ENCODE measurements at places on chromosomes 16 and 17.

- DNase-seq = peak; percentile 40
Observed at GRCh38 chr16:53773150-53773846, 69.3 kb downstream of the FTO start.

DNA sequence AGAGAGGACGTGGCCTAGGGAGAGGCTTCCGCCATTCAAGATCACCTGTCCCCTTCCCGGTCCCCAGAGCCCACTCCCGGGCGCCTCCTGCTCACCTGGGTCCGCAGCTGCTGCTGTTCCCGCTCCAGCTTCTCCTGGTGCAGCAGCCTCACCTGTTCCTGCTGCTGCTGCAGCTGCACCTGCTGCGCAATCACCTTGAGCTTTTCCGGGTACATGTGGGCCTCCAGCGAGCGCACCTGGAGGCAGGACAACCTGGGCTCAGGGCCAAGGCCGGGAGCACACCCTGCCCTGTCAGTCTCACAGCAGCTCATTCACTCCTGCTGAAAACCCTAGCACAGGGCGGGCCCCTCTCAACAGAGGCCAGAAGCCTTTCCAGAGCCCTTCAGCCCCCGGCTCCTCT, 12.5 kb downstream of the TFAP4 start:
- DNase-seq = no peak

GRCh38 chr17:79795795-79796443, 958 bp downstream of the CBX8 start:
- no peak for DNase-seq

DNA sequence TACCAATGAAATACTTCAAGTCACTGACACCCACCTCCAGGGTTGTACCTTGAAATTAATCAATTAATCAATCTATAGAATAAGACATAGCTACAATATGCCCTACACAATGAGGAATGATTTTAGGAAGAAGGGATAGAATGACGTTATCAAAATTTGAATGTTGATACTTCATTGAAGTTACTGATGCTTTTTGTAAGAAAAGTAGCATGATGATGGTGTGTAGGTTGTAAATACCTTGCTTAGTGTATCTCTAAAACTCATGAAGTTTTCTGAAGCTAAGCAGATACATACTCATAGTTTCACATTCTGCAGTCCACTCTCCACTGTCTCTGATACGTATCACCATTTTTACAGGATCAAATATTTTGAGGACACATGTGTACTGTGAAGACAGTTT, 670.4 kb upstream of the GOT2 start:
- DNase-seq = no peak

- DNase-seq = no peak
Observed at GRCh38 chr16:86327321-86327720, 183.0 kb upstream of the FOXF1 start.

DNA sequence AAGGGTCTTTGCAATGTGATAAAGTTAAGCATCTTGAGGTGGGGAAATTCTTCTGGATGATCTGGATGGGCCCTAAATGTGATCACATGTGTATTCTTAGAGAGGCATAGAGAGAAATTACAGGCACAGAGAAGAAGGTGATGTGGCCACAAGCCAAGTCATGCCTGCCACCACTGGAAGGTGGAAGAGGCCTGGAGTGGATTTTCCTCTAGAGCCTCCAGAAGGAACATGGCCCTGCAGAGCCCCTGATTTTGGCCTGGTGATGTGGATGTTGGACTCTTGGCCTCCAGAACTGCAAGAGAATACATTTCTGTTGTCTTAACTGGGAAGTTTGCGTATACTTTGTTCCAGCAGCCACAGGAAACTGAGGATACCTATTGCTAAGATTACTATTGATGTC, 156.9 kb upstream of the CACNG5 start:
- DNase-seq = no peak

DNA sequence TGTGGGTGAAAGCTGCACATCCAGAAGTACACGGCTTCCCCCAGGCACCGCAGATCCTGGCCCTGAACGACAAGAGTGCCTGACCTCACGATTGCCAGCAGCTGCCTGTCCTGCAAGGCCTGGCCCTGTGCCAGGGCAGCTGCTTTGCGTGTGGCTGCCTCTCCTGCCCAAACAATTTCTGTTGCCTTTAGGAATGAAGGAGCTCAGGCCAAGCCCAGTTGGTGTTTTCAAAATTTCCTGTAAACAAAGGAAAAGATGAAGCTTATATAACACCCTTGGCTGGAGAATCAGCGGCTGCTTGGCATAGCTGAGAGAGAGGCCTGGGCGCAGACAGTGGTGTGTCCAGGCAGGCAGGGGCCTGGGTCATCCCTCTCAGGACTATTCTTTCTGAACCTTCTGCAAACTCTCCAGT, 11.7 kb upstream of the SLC47A2 start:
- no peak for DNase-seq

GRCh38 chr16:3158510-3159314, 23.9 kb downstream of the ZNF213 start:
- peak; percentile 82 for DNase-seq

GRCh38 chr17:4453812-4454591, 20.3 kb downstream of the SPNS3 start:
- no peak for DNase-seq

DNA sequence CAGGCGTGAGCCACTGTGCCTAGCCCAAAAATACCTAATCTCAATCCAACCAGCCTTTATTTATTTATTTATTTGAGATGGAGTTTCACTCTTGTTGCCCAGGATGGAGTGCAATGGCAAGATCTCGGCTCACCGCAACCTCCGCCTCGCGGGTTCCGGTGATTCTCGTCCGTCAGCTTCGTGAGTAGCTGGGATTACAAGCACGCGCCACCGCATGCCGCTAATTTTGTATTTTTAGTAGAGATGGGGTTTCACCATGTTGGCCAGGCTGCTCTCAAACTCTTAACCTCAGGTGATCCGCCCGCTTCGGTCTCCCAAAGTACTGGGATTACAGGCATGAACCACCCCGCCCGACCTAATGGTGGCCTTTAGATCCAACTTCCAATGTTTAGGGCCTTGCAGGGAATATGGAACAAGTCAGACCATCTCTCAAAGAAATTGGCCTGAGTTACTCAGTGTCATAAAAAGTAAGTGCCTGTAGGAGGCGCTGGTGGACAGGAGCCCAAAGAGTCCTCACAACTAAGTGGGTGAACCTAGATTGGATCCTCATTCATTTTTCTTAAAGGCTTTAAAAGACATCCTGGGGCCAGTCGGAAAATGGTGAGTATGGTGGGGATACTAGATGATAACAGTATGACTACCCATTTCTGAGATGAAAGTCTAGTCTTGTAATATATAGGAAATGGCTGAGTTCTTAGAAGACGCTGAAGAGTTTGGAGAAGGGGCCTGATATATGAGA, 4.6 kb downstream of the ZSCAN10 start:
- DNase-seq = peak; percentile 80

GRCh38 chr17:44914148-44914547, 1.2 kb downstream of the GFAP start:
- no peak for DNase-seq

DNA sequence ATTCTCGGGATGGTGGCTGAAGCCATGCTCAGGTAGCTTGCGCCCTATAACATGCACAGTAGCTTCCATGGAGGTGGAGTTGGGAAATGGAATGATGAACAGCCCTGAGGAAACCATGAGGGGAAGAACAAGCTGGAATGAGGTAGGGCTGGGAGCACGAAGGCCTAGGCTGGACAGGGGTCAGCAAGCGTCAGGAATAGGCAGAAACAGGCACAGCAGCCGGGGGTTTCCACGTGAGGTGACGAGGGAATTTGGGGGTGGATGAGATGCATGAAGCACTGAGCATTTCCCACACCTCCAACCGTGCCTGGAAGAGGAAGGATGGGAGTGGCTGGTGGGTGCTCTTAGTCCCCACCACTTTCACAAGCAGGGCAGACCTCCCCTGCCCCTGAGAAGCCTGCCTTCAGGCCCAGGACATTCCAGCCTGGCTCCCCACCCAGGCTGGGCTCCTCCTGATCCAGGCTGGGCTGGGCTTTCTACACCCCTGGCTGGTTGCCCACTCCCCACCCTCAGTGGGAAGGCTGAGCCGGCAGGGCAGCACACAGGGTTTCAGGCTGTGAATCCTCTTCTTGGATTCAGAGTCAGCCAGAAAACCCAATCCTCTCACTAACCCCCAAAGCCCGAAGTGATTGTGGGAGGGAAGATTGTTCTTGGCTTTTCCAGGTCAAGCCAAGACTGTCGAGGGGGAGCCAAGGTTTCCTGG, 21.9 kb downstream of the PLEKHG4 start:
- DNase-seq = no peak

DNA sequence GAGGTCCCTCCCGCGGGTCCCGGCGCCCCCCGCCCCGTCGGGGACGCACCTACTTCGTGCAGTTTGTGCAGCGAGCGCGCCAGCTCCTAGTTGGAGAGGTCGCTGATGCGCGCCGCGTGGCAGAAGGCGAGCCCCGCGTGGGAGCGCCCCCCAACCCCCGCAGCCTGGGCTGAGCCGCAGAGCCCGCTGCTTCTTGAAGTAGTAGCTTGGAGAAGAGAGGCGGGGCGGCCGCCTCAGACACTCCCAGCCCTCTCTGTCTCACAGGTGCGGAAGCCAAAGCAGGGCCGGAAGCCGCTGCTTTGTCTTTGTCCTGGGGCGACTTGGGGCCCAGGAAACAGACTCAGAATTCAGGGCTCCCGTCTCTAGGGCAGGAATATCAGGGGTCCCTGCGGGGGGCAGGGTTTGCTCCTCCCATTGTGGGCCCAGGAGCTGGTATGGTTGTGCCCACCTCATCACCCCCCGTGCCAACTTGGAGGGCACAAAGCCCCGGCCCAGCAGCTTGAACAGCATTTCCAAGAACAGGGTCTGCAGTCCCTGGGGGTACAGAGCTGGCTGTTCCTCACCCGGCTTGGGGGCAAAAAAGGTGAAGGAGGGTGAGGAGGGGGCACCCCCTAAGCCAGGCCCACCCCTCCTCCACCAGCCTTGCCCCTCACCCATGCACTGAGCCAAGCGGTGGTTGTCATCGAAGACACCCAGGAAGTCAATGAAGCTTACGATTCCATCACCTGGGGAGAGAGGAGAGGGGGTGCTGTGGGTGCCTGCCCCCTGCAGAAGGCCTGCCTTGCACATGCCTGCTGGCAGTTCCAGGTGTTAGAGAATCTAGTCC, 13.5 kb downstream of the SPATA32 start:
- DNase-seq = peak; percentile 87

DNA sequence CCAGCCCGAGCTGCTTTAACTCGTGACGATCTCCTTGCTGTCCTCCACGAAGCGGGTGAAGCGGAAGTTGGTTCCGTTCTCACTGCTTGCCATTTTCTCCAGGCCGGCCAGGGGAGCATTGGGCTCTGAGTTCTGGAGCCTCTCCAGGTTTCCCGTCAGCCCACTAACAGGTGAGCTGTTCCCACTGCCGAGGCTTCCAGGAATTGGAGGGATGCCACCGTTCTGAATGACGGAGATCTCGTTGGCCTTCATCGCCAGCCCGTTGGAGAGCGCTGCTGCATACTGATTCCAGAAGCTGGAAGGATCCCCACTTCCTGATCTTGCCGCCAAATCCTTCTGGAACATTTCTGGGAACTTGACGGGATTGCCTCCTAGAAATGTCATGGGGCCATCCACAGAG, 14.0 kb downstream of the SALL1 start:
- DNase-seq = no peak

DNA sequence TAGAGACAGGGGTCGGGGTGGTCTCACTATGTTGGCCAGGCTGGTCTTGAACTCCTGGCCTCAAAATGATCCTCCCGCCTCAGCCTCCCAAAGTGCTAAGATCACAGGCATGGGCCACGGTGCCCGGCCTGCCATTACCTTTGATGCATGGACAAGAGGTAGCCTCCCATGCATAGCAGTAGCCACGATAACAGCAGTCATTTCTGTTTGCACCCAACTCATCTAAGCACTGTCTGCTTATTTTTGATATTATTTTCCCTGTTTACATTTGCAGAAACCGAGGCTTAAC, 37.5 kb upstream of the SNN start:
- no peak for DNase-seq

DNA sequence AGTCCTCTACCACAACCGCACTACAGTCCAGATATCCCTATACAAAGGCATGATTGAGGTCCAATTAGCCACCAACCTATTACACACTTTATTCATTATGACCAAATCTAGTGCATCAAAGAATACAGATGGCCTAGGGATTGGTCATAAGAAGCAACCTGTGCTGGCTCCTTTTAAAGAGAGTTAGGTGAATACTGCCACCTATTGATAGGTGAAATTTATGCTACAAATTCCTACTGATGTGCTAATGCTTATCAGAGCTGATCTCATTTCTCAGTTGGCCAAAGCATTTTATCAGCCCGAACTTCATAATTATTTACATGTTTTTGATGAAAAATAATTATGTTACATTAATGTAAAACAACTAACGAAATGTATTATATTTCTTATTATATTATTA, 166.3 kb downstream of the ANKFN1 start:
- DNase-seq = no peak

DNA sequence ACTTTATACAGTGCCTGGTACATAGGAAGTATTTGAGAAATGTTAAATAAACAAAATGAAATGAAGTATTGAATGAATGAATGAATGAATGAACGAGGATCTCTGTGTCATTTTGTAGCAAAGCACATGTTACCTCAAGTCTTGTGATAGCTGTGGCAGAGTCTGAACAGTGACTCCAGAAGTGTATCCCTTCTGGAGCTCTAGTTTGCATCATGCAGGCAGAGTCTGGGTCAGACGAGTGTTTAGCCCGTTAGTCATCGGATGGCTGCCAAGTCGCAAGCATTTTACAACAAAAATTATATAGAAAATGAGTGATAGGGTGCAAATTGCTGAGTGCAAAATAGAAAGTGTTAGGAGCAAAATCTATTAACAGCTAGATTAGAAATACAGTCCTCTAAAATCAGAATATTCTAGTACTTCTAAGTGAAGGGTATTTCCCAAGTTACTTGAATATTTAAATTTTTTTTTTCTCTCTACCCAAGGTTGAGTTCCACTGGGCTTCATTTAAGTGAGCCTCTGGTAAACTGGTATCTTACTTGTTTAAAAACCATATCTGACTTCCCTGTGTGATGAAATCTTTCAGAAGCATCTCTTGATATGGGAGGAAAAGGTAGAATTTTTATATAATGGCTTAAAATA, 113.3 kb downstream of the FTO start:
- DNase-seq = no peak

GRCh38 chr16:78956859-78957258, 643.7 kb downstream of the MAF start:
- no peak for DNase-seq

DNA sequence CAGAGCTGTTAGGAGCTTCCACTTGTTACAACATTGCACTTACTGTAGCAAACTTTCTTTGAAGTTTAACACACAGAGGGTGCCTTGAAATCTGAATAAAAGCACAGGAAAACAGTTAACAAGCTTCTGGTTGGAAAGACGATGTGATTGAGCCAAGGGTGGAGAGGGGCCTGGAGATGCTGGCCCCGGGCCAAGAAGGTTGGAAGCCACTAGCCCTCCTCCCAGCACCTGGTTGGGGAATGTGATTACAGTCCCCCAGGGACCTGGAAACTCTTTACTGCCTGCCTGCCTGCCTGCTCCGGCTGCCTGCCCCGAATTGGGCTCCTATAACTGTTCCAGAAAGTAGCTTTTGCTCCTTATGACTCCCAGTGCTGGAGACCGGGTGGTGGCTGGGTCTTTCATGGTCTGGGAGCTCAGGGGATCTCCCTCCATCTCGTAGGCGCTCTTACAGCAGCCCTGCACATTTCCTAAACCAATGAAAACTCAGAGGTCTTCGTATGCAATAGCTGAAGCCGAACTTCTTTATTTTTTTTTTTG, 48.0 kb upstream of the ZFHX3 start:
- DNase-seq = no peak
